ENCODE measurements at places on chromosomes 16 and 17.
A peak's percentile ranks its signal among the peaks of the same experiment; 100 is the strongest.

- DNase-seq = peak; percentile 37
Observed at GRCh38 chr17:43734376-43734775, 24.2 kb downstream of the SOST start.

- DNase-seq = peak; percentile 73
Observed at GRCh38 chr16:3188925-3189825, 1.2 kb downstream of the OR1F1 start.

GRCh38 chr16:3713587-3714242 is 3.6 kb downstream of the TRAP1 start:
- DNase-seq = no peak

DNA sequence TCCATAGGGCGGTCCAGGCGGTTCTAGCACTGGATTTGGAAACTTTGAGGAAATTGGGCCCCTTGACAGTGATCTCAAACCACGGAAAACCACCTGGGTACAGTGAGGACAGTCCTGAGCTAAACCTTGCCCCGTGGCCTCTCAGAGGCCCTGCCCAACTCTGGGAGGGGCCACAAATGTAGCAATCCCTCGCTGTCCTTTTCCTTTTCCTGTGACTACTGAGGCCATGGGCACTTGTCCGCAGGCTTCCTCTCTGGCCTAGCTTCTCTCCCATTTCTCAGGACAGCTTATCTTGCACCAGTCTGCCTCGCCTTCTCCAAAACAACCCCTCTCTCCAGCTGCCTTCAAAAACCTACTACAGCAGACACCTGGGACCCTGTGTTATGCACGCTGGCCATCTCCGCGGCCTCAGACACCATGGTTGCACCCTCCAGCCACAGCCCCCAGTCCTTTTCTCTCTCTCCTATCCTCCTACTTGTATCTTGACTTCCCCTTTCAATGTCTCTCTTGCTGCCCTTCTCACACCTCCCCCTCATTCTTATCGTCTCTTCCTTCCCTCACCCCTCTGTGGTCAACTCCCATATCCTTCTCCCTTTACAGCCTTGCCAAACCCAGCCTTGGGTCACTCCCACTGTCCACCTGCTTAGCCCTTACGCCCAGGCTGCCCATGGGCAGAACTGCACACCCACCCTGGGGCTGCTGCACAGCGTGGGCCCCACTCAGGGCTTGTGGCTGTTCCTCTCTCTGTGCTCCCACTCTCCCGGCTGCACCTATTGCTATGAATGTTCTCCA is 7.6 kb downstream of the SCPEP1 start:
- DNase-seq = no peak

- no peak for DNase-seq
Observed at GRCh38 chr16:66020046-66020445, 346.4 kb upstream of the CDH5 start.
